ENCODE measurements at places on chromosomes 6 and 20.

DNA sequence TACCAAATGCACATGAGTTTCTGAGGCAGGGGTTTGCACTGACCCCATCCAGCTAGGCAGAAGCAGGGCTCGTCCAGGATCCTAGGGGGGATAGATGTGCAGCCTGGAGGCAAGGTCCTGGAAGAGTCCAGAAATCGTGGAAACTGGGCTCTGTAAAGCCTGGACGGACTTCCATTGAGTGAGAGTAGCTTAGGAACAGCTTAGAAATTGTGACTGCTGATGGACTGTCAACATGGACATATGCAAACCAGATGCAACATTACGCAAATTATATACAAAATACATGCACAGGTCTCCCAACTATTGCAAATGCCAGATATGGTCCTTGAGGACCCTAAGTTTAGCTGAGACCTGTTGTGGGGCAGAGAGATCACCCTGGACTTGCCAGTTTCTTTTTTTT lies 4.8 kb upstream of the EMILIN3 start:
- no peak for DNase-seq

DNA sequence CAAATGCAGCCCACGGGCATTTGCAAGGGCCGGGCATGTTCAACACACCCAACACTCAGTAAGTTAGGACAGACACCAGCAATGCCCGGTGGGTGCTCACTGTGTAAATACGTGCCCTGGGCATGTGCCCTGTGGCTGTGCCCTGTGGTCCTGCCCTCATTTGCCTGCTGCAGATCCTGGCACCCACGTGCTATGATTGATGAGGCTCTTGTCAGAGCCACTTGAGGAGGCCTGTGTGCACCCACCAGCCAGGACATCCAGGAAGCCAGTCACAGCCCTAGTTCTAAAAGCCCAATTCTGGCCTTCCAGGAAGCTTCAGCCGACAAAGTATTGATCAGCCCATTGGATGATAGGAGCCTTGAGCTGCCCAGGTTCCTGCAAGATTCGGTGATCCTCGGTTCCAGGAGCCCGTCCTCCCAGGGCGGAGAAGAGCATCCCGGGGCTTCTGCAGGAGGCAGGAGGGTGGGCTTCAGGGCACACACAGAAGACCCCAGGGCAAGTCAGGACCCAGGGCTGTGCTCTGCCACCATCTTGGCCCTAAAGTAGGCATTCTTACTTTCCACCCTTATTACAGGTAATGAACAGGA lies 223.9 kb downstream of the PREX1 start:
- no peak for DNase-seq

DNA sequence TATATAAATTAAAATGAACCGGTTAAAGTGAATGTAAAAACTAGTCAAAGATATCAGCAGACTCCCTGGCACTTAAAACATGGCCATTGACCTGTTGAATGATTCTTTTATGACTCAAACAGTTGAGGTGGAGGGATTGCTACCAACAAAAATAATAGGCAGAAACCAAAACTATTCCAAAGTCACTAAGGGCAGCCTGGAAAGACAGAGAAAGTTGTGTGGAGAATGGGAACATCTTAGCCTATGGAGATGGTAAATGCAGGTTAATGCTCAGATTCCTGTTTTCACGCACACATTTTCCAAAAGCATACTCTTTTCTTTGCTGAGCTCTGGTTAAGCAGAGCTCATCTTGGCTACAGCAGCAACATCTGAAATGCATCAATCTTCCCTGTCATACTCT lies 553.5 kb downstream of the HACE1 start:
- DNase-seq, result no peak

DNA sequence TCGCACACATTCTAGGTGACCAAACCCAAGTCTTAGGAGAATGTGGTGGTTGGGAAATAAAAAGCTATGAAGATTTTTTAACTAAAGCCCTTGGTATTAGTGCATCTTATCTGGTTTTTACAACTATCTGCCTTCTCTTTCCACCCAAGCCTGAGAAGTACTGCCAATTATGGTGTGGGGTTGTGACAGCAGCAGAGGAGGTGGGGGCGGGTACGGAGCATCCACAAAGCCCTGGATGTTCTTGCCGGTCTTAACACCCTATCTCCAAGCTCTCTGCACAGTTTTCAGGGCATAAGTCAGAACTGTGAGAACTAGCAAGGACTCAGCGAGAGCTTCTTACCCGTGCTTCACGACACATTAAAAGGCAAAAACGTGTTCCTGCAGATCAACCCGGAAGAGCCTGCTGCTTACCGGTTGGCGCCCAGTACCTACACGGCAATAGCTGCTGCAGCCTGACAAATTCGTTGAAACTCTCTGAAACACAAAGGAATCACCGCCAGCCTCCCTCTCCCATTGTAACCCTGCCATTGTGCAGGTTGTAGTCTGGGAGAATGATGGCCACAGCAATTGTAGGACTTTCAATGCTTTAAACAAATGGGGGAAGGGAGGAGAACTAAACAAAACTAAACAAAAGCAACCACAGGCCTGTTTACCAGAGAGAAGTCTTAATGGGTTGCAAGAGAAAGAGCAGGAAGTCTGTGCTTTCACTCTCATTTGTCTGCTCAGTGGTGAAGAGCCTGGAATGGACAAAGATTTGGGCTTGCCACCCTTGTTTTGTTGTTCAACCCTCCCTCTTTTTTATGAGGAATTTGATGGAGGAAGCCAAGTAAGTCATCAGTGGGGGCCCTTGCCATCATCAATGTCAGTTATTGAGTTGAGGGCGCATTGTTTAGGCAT lies 461.0 kb upstream of the JARID2 start:
- DNase-seq, result no peak

GRCh38 chr6:52201493-52201892 lies 15.3 kb downstream of the IL17A start:
- DNase-seq, result no peak

DNA sequence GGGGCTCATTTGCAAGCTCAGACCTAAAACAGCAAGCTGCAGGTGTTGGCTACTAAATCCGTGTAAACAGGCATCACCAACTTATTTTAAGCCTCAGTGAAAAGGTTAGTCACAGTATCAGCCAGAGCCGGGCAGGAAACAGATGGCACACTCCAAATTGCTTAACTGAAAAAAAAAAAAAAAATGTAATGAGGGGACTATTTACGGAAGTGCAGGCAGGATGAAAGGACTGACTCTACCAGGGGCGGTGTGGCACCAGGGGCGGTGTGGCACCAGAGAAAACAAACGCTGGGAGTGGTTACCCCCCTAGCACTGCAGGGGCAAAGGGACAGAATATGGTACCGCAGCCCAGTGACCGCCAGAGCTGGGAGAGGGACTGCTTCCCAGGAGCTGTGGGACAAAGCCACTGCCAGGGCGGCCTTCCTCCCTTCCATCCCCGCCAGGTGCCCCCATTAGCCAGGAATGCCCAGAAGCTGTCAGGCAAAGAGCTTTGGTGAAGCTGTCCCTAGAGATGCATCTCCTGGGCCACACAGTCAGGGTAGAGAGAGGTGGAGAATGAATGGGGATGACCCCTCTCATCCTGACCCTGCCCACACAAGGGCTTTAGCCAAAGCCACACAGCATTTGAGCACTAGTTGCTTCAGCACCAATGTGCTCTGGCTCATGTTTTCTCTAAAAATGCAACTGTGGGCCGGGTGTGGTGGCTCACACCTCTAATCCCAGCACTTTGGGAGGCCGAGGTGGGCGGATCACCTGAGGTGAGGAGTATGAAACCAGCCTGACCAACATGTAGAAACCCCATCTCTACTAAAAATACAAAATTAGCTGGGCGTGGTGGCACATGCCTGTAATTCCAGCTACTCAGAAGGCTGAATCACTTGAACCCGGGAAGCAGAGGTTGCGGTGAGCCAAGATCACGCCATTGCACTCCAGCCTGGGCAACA lies 39.6 kb upstream of the GFOD1 start:
- peak; percentile 53 for DNase-seq

DNA sequence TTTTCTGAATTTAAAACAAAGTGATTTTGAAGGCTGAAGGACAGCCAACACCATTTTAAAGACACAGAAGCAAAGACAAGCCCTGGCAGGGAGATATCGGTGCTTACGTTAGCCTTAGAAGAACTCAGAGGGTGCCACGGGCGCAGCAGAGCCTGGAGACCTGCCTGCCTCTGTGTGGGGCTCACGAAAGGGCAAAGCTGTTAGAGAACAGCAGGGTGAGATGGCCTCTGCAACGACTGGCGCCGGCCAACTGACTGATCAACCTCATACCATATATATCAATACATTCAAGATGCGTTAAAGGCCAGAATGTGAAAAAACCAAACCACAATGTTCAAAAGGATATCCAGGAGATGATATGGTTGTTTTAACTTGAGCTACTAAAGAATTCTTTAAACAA lies 151.0 kb upstream of the RPS6KA2 start:
- DNase-seq, result no peak

DNA sequence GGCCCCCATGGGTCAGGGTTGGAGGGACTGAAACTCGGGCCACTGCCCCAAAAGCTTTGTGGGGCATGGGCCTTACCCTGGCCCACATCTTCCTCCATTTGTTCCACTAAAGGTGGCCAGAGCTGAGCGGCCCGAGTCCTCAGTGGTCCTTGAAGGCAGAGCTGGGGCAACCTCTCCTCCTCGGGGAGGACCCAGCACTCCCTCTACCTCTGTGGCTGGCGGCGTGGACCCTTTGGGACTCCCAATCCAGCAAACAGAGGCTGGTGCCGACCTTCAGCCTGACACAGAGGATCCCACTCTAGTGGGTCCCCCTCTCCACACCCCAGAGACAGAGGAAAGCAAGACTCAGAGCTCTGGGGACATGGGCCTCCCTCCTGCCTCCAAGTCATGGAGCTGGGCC lies 9.3 kb downstream of the LPIN3 start:
- no peak for DNase-seq

- DNase-seq, result peak; percentile 64
Observed at GRCh38 chr6:158536084-158536890, 23.6 kb upstream of the TMEM181 start.

DNA sequence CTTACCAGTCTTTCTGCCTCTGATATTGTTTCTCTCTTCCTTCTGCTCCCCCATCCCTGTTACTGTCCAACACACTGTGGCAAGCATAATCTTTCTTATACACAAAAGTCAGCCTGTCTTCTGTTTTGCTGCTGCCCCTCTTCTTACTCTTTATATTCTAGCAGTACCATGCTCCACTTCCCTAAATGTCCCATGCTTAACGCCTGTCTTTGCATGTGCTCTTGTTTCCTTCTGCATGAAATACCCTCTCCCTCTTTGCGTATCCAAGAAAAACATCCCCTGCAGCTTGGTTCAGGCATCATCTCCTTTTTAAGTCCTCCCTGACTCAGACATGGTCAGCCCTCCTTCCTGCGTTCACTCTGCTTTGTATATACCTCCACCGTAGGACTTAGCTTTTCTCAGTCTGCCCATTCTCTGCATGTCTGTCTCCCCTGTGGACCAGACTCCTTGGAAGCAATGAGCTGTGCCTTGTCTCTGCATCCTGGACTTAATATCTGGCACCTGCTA lies 103.9 kb downstream of the CTNNBL1 start:
- no peak for DNase-seq

- no peak for DNase-seq
Observed at GRCh38 chr6:38843798-38844197, 128.7 kb downstream of the DNAH8 start.

DNA sequence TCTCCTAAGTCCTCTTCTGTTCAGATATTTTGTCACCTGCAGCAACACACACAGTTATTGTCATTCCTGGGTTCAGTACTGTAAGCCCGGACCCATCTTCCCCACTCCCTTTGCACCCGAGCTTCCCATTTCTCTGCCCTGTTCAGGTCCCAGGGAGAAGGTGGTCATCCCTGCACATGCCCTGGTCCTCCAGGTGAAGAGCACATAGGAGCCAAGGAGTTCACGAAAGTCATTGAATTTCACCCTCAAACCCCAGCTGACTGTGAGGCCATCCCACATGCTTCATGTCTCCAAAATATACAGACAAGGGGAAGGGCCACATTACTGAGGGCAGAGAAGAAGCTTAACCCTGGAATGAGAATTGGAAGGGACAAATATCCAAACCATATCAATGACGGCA lies 8.1 kb downstream of the HLA-DPA1 start:
- DNase-seq, result no peak

DNA sequence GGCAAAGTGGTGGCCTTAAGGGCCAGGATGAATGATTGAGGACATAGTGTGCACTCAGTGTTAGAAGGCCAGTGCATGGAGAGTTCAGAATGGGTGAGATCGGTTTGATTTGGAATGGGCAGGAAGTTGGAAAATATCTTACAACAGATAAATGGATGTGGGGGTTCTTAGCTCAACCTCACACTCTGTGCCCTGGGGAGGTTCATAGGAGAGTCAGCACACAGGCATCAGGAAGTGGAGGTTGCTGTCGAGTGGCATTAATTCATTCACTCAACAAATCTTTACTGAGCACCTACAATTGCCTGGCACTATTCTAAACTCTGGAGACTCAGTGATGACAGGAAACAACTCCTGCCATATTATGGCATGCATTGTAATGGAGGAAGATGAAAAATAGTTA lies 313.7 kb upstream of the SUPT3H start:
- DNase-seq, result no peak

- DNase-seq, result no peak
Observed at GRCh38 chr6:40854592-40854991, 184.4 kb downstream of the UNC5CL start.

Measured in heart left ventricle (tissue), 16 donors.